Stimulated activated CD8-positive, alpha-beta memory T cell treated with anti-CD3 and anti-CD28 coated beads, Interleukin-7, amount 100 ng/mL, for 1 hour (primary cell): ENCODE measurements at places on chromosomes 1 and 21.

DNA sequence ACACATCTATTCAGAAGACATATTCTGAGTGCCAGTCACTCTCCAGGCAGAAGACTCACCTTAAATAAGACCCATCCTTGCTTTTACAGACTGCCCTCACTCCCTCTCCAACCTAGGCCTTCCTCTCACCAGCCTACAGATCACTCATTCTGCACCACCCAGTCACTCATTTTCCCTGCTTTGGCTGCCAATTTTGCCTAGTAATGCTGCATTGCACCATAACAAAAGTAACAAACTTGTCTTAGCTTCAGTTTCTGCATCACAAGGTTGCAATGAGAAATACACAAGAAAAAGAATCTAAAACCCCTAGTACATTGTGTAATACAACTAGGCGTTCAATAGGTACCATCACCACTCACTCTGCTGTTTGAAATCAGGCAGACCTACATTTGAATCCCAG is 292.4 kb downstream of the PLPP3 start:
- DNase-seq, result no peak

- no peak for DNase-seq
Measured at GRCh38 chr1:212651977-212652376, 43.4 kb downstream of the ATF3 start.

GRCh38 chr1:9320520-9321479 is 28.1 kb downstream of the SPSB1 start:
- no peak for DNase-seq

- DNase-seq, result no peak
Measured at GRCh38 chr1:2866422-2867086, 65.1 kb upstream of the TTC34 start.

GRCh38 chr1:157272264-157272663 is 134.1 kb upstream of the ETV3 start:
- DNase-seq, result no peak

DNA sequence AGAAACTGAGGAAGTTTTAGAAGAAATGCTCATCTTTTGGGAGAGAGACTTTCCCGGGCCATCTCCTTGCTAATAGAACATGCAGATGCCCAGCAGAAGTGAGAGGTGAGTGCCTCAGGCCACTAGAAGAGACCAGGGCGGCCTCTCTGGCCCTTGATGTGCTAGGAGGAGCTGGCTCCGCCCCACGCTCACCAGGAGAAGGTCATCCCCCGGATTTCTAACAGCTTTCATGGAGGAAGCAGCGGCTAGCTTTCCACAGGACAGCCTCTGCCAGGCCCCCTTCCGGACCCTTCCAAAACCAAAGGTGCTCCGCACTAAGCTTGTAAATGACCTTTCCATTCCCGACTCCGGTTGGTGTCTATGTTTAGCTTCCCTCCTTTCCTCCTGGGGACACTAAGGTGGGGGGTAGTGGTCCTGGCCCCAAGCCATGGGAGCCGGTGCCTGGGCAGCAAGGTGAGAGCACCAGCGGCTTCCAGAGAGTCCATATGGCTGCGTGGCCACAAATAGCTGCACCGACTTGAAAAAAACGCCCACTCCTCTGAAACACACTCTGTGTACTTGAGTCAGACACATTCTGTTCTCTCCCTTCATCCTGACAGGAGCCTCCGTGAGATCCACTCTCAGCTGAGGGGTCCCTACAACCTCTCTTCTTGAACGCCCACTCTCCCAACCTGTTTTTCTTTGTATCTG is 249.9 kb downstream of the TNR start:
- no peak for DNase-seq

- no peak for DNase-seq
Measured at GRCh38 chr21:43609501-43610340, 49.6 kb downstream of the HSF2BP start.
